MCF 10A (cell line): ENCODE measurements at places on chromosomes 13 and 19. TPM values are rescaled to one million over a fixed set of nuclear protein-coding genes. Genes with fewer than 3 reads are reported as not detected.

- no peak for DNase-seq
Measured at GRCh38 chr19:42066075-42066754, 3.8 kb downstream of the GRIK5 start.

DNA sequence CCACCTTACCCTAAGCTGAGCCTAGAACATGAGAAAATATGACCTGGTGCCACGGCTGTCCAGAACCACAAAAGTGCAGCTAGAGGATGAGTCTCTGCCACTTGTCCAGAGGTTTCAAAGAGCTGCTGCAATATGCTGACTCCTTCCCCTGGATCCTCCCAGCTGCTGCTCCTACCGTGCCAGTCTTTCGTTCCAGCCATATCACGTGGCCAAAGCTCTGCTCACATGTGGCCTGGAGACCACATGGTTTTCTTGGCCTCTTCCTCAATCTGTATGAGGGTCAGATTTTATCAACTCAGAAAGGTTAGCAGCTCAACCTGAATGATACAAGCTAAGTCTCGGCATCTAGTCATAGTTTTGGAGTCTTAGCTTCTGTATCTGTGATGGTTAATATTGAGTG, 3.2 kb upstream of the SACS start:
- no peak for DNase-seq

DNA sequence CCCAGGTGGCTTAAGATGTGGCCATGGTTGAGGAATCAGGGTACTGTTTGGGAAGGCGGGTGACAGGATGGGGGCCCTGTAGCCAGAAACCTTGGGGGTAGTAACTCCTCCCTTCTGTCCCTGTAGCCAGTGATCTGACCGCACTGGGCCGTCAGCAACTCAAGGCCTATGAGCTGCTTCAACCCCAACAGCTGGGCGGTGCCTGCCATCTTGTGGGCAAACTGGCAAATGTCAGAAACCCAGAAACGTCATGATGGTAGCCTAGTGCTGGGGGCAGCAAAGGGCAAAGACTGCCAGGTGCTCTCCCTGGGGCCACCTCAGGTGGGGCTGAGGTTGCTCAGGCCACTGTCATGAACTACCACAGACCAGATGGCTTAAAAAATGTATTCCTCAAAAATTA, 3.5 kb downstream of the COPE start:
- DNase-seq: peak; percentile 58

DNA sequence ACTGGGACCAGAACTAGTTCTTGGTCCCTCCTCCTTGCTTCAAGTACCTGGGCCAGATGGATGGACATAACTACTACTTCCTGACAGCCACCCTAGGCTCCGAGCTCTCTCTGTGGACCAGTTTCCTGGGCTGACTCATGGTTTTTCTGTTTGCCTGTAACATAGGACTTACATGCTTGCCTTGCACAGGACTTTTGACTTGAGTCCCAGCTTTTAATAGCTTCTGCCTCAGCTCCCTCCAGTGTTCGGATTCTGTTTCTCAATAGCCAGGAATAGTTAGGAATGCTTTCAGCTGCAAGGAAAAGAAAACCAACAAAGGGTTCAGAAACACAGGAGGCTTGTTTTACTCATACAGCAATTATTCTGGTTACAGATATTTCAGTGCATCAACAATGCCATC, 405.9 kb downstream of the ZNF536 start:
- DNase-seq: no peak

GRCh38 chr19:28694812-28695211, 518.1 kb downstream of the UQCRFS1 start:
- no peak for DNase-seq

DNA sequence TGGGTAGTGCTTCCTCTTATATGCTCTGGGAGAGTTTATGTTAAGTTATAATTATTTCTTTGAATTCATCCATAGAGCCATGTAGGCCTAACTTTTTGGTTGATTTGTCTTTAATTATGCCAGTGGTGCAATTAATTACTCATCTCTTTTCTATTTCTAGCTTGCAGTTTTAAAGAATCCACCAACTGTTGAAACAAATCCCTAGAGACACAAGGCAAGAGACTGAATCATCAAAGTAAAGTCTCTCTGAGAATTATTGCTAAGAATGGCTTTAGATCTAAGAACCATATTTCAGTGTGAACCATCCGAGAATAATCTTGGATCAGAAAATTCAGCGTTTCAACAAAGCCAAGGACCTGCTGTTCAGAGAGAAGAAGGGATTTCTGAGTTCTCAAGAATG, 5.9 kb upstream of the ZNF551 start:
- DNase-seq: no peak

DNA sequence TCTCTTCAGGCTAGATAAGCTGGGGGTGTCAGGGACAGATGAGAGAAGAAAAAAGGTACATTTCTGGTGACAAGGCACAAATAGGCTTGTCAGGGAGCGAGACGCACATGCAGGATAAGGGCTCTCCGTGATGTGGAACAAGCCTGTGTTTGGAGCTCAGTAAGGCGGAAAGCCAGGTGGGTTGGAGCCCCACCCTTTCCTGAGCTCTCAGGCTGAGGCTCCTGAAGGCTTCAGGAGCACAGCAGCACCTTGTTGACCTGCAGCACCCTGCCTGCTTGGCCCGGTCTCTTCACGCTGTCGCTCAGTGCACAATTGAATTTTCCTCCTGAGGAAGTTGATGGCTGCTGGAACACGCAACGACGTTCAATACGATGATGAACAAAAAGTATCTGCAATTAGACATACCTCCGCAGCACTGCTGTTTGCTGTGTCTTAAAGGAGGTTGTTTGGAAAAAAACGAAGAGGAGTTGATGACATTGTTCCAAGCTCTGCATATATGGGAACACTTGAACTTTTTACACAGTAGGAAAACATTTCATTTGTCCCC, 29.3 kb downstream of the SERP2 start:
- DNase-seq: no peak

- DNase-seq: no peak
Measured at GRCh38 chr19:57292547-57292946, 12.3 kb downstream of the ZNF460 start.

DNA sequence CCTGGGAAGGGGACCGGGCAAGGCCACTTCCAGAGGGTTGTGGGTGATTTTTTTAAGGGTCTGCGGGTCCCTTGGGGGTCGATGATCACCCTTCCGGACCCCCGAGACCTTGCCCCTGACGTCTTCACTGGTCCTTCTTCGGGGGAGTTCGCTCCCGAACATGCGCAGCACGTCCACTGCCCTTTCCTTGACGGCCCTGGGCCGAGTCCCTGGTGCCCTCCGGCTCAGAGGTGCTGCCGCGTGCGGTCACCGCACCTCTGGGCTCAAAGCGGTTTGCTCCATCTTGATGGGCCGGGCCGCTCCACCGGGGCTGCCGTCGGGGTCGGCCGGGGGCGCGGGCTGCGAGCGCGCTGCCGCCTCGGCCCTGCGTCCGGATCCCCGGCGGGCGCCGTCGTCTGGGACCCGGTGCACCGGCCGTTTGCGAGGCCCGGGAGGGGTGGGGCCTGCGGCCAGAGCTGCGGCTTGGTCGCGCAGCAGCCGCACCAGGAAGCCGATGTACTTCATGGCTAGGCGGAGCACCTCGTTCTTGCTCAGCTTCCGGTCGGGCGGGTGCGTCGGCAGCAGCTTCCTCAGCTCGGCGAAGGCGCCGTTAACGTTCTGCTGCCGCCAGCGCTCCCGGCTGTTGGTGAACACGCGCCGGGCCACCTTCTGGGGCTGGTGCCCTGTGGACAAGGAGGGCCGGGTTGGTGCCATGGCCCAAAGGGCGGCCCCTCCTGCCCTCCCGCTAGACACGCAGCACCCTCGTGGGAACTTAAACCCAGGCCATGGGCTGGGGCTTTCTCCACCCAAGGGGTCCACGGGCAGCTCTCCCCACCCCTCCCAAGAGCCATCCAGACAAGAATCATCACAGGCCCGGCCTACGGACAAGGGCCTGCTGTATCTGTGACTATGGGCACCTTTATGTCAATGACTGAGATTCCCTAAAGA, 3.3 kb downstream of the LYL1 start:
- no peak for DNase-seq

DNA sequence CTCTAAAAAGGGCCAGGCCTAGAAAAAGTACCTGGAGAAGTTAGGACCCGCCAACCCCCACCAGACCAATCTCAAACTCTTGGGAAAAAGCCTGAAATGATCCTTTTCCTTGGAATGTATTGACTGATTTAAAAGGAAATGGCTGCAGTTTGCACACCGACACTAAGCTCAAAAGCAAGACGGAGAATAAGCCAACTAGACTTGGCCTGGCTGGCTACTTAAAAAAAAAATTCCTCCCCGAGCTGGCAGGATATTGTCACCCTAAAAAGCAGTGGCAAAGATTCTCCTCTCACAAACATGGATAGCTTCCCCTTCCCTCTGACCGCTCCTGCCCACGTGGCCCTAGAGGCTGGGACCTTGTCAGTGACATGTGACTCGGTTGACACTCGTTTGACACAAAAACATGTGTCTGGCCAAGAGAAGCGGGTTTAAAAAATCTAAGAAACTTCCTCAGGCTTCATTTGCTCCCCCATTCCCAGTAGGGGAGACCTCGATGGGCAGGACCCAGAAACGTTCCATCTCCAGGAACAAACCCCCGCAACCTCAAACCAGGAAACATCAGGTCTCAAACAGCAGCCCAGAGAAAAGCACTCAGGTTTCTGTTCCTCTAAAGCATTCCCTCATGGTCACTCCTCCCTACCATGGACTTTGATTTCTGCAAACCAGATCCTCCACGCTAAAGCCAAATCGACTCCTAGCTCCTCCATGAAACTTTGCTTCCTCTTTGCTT, 1.3 kb downstream of the RFX1 start:
- DNase-seq: no peak

DNA sequence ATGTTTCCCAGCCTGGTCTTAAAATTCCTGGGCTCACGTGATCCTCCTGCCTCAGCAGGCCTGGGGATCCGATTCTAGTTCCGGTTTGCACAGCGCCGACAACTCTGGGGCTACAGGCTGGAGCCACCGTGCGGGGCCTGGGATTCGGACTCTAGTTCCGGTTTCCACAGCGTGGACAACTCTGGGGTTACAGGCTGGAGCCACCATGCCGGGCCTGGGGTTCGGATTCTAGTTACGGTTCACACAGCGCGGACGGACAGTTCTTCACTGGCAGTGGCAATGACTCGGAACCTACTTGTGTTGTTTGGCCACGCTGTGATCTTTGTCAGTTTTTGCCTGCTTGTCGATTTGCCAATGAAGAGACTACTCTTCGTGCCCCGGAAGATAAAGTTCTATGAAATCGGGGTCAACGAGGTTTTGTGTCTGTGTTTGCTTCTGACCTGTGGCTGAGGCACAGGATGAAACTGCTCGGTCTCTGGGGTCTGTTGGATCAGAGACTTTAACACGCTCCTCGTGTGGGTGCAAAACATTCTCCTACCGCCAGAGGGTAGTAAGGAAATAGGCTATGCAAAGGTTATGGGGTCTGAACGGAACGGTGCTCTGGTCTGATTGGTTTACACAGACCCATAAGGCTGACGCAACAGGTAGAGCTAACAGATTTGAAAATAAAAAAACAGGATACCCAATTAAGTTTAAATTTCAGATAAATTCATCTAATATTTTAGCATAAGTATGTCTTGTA, 12.1 kb upstream of the ZSCAN1 start:
- DNase-seq: no peak

The TSHZ3 gene
- total RNA-seq: not detected in 2 replicates

The CGB8 gene
- 1.3 TPM in 1 of 2 replicates, not detected in the other for total RNA-seq

The RGL3 gene
- total RNA-seq: not detected in 2 replicates

The MEGF8 gene
- 13.0 and 20.6 TPM in 2 replicates for total RNA-seq

The OR7E24 gene
- not detected in 2 replicates for total RNA-seq

The ALKBH7 gene
- total RNA-seq: 49.9 and 51.5 TPM in 2 replicates

The TEX26 gene
- not detected in 2 replicates for total RNA-seq

The FCGBP gene
- total RNA-seq: 0.37 and 0.96 TPM in 2 replicates
